ENCODE measurements at places on chromosomes 4 and X. TPM values are rescaled to one million over a fixed set of nuclear protein-coding genes. Genes with fewer than 3 reads are reported as not detected.

DNA sequence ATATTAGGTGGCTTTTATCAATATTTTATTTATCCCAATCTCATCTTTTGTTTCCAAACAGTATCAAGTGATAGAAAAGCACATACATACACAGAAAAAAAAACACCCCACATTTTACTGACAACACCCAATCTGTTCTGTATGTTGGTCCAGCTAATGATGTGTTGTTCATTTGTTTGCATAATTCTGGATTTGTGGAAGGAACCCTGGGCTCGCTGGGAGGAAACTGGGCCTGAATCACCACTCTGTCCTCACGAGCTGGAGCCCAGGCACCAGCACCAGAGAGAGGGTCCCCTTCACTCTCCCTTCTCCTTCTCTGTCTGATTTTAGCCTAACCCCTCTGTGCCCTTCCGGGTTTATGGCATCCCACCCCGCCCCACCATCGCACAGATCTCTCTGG lies 79.8 kb downstream of the PSAPL1 start:
- DNase-seq = no peak

GRCh38 chrX:118216509-118216908 lies 99.9 kb upstream of the KLHL13 start:
- no peak for DNase-seq

GRCh38 chr4:110467400-110467799 lies 8.6 kb upstream of the ENPEP start:
- DNase-seq = no peak

- no peak for DNase-seq
Measured at GRCh38 chr4:176539785-176540175, 220.0 kb downstream of the SPCS3 start.

GRCh38 chr4:149493492-149493891 lies 322.2 kb downstream of the IQCM start:
- no peak for DNase-seq

GRCh38 chr4:169620880-169621248 lies 486 bp downstream of the CLCN3 start:
- peak; percentile 42 for DNase-seq

DNA sequence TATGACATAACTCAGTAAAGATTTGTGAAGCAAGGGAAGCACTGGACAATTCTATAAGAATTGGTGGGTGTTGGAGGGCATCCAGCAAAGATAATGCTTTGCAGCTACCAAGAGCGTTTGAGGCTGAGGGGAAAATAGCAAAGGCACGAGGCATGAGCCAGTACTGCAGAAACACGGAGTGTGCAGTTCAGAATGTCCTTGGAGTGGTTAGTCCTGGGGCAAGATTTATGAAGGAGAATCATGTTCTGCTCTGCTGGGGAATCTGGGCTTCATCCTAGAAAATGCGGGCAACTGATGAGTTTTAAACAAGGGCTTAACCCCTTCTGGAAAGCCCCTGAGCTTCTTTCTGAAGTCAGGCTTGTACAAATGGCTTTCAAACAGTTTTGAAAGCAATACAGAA lies 452.5 kb downstream of the IL15 start:
- no peak for DNase-seq

GRCh38 chr4:142598132-142598531 lies 248.0 kb downstream of the INPP4B start:
- no peak for DNase-seq

DNA sequence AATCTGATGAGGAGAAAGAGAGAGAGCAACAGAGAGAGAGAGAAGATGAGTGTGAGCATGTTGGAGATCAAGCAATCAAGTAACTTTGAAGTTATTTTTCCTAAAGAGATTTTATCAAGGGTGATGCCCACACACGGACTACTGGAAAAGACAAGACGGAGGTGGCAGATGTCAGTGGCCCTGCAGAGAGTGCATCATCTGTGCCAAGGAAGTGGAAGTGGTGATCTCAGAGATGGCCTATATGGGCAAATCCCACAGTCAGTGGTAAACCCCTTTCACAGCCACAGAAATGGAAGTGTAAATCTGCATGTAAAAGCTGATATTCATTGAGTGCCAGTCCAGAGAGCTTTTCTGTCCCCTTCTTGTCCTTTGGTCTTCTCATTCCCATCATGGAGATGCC lies 577.2 kb upstream of the AADAT start:
- no peak for DNase-seq

- no peak for DNase-seq
Measured at GRCh38 chr4:7756561-7757355, 182.9 kb downstream of the AFAP1 start.

GRCh38 chr4:110798687-110799086 lies 175.8 kb upstream of the PITX2 start:
- DNase-seq = peak; percentile 15

GRCh38 chr4:78720994-78721677 lies 55.0 kb upstream of the BMP2K start:
- no peak for DNase-seq

- no peak for DNase-seq
Measured at GRCh38 chr4:90444904-90445303, 317.7 kb downstream of the CCSER1 start.

DNA sequence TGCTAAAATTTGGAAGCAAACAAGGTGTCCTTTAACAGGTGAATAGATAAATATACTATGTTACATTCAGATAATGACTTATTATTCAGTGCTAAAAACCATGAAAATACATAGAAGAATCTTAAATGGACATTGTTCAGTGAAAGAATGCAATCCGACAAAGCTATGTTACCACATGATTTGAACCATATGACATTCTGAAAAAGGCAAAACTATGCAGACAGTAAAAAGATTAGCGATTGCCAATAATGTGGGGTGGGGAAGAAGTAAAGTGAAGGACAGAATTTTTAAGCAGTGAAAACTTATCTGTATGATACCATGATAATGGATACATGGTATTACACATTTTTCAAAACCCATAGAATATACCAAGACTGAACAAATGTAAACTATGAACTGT lies 926.9 kb downstream of the FAT4 start:
- DNase-seq = no peak

- DNase-seq = no peak
Measured at GRCh38 chrX:153921070-153921469, 5.0 kb downstream of the ARHGAP4 start.

- DNase-seq = no peak
Measured at GRCh38 chrX:132216283-132216682, 3.0 kb downstream of the RAP2C start.

GRCh38 chr4:133865612-133866327 lies 335.8 kb downstream of the PABPC4L start:
- DNase-seq = no peak

DNA sequence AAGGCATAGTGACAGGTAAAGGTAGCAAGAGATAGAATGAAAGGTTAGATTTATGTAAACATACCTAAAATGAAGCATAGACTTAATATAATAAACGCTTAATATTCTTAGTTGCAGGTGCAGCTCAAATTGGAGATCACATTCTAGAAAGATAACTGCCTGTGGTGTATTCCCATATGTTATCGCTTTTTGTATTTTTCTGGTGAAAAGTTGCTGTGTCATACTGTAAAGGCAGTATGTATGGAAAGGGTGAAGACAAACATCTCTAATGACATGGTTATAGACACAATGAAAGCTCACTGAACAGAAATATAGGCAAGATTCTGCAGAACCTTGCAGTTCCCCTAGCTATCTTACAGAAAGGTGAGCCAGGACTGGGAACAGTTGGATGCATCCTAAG lies 240.3 kb downstream of the DCLK2 start:
- DNase-seq = no peak

DNA sequence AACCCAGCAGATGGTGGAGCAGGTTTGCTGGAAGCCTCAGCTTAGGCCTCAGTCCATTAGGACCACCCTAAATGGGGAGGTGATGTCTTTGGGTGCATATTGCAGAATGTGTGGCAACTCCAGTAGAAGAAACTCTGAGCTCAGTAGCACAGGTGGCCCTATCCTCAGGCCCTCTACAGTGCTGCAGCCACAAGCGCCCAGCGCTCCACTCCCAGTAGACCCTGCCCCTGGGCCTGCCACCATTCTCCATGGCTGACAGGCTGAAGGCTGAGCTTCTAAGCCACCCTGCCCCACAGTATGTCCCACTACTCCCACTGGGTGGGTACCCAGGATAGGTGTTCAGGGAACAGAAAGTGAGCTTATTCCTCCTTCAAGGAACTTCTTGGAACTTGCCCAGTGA lies 162.8 kb upstream of the MAMLD1 start:
- no peak for DNase-seq

DNA sequence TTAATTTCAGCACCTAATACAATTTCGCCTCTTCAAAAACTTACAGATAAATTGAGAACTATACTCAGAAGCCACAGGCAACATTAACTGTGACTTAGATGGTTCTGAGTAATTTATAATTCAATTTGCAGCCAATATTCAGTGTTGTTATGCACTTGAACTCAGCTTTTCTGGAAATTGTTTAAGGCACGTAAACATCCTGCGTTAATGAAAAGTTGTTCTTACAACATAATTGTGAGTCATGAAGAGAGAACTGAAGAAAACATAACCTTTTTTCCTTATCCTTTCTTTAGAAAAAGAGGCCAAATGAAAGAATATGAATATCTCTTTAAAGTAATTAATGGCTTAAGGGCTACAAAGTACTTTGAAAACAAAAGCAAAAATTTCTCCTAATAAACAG lies 16.6 kb upstream of the H2AZ1 start:
- DNase-seq = no peak

DNA sequence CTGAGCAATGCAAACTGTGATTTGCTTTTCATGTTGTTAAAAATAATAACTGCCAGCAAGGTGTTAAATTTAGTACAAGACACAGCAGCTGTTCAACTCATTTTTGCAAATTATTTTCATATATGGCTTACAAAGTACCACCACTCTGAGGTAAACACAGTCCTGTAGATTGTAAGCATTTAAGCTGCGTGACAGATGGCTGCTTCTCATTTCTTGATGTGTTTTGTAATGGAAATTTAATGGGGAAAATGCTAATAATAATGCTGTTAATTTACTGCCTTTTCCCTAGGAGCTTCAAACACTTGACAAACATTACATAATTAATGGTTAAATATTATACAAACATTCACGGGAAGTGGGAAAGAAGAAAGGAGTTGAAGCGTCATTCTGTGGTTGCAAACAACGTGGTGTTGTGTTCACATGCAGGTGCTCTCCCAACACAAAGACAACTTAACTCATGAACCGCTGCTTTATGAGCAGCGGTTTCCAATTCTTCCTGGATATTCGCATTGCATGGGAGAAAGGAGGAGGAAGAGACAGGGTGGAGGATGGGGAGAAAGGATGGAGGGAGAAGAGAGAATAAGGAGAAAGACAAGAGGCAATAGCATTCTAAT lies 236.8 kb upstream of the VCX start:
- DNase-seq = no peak

DNA sequence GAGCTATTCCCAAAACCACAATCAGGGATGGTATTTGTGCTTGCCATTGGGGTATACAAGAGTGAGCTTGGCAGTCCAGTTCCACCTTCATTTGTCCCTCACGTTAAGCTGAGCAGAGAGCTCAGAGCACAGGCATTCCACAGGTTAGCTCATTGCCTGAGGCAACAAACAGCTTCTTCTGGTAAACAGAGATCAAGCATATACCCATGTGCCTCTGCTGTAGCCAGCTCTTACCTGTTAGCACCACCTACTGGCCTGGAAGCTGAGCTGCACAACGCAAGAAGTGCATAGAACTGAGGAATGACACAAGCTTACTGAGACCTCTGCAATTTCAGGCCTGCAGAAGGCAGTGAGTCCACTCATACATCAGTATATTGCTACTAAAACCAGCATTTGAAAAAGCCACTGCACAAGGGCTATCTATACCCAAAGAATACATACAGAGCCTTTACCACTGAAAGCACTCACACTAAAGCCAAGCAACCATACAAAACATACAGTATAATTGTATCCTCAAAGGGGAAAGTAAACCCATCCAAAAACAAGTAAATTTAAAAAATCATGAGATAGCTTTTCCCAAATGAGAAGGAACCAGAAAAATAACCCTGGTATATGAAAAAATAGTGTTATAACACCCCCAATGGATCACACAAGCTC lies 258.3 kb upstream of the GABRA2 start:
- DNase-seq = no peak

DNA sequence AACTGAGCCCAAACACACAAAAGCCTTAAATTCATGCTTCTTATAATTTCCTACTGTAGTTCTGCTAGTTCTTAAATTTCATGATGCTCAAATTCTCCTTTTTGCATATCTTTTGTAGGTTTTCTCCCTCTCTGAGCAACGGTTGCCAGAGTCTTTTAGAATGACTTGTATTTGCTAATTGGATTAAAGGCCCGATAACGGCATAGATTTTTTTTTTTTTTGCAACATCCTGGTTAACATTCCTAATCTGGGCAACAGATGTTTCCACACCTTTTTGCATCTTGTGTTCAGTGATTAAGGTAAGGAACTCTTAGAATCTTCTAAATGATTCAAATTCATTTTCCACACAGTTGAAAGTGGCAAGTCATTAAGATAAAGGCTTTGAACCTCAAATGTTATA lies 66.3 kb upstream of the ADGRG2 start:
- no peak for DNase-seq

GRCh38 chrX:13478740-13479451 lies 90.5 kb upstream of the EGFL6 start:
- DNase-seq = no peak

DNA sequence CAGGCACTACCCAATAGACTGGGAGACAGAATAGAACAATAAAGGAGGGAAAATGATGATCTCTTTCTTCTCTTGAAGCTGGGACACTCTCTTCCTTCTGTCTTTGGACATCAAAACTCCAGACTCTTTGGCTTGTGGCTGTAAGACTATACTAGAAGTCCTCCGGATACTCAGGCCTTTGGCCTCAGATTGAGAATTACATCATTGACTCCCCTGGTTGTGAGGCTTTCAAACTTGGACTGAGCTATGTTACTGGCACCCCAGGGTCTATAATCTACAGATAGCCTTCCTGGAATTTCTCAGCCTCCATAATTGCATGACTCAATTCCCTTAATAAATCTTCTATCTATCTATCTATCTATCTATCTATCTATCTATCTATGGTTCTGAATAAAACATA lies 294.2 kb upstream of the CT83 start:
- DNase-seq = no peak

Gene GPR50
- total RNA-seq = not detected

Gene FOXP3
- total RNA-seq = 0.10 TPM

Gene PDHA1
- total RNA-seq = 95.0 TPM

Gene MAGEA2B
- 0.13 TPM for total RNA-seq

Gene DGAT2L6
- not detected for total RNA-seq

Gene LIMCH1
- 31.5 TPM for total RNA-seq

Gene RAB9B
- total RNA-seq = 23.8 TPM

Gene MAGEA3
- total RNA-seq = not detected

Gene LRP2BP
- 3.7 TPM for total RNA-seq

Gene NPY1R
- total RNA-seq = 2.6 TPM

Gene LPAR4
- 0.96 TPM for total RNA-seq

Gene SPIN2B
- total RNA-seq = 10.1 TPM

Gene GCNA
- 0.92 TPM for total RNA-seq

Gene GAGE1
- not detected for total RNA-seq

Gene APBB2
- total RNA-seq = 101 TPM

Measured in ovary (tissue), 10 donors.